MCF 10A (cell line): ENCODE measurements at places on chromosomes 3 and 15.

DNA sequence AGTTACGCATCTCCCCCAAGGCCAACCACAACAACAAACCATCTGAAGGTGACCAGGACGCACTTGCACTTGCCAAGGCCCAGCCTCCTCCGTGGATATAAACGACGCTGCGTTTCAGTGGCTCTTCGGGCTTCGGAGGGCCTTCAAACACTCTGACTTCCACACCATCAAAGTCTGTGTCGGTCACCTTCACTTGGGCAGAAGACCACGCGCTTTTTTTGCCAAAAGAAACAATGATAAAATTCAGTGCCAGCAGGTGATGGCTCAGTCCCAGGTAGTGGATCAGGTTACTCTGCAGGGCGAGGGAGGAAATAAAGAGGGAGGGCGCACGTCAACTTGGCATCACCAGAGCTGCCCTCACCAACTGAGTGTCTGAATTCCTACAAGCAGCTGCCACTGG, 63.0 kb downstream of the NCEH1 start:
- peak; percentile 84 for DNase-seq

DNA sequence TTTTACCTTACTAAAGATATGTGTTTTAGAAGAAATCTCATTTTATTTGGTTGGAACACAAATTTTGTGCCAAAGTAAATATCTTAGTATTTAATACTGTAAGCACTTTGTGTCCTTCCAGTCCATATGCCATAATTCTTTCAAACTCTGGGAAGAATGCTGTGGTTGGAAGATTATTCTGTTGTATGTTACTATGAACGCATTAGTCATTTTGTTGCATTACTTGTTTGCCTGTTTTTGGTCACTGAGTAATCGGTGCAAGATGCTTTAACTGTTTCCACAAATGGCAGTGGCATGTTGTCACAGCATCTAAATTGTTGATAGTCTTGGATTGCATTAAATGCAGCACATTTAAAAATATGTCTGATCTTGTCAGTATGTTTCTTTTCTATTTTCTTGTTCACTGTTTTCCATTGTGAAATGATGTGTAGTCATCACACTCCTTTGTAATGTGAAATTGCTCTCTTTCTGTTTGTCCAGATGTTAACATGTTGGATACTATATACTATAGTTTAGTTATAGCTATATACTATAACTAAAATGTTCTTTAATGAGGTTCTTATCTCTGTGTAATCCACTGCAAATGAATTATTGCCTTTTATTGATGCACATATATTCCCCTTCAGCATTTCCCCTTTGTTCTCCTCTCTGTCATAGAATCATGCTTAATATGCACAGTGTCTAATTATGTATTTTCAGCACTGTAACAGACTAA, 89.9 kb upstream of the FLNB start:
- DNase-seq, result peak; percentile 63

- DNase-seq, result peak; percentile 62
These were observed 84.7 kb upstream of the LMCD1 start for GRCh38 chr3:8416965-8417364.

- DNase-seq, result no peak
These were observed 79.5 kb downstream of the CD200 start for GRCh38 chr3:112412494-112412893.

DNA sequence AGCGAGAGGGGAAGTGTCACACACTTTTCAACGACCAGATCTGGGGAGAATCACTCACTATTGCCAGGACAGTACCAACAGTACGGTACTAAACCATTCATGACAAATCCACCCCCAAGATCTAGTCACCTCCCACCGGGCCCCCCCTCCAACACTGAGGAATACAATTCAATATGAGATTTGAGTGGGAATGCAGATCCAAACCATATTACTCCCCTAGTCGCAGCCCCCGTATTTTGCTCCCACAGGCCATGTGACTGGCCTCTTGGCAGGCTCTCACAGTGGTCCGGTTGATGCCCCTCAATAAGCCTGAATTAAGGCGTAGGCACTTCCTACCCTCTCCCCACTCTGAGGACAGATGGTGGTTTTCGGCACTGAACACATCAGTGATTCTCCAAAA, 45.4 kb upstream of the PYDC2 start:
- no peak for DNase-seq

DNA sequence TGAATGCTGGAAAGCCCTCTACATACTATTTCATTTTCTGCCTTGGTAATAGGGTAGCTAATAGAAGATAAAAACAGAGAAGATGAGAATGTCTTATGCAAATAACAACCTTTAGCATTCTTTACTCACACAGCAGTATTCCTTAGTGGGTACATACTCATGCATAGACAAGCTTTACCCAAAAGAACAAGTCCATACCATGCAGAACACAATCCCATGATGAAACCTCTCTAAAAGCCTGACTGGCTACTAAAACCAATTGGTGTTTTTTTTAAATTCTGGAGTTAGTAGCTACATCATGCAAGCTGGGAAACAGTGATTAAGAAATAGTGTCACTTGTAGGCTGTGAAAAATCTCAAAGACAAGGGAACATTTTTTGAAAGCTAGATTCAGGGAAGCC, 104.8 kb downstream of the DHX30 start:
- no peak for DNase-seq

DNA sequence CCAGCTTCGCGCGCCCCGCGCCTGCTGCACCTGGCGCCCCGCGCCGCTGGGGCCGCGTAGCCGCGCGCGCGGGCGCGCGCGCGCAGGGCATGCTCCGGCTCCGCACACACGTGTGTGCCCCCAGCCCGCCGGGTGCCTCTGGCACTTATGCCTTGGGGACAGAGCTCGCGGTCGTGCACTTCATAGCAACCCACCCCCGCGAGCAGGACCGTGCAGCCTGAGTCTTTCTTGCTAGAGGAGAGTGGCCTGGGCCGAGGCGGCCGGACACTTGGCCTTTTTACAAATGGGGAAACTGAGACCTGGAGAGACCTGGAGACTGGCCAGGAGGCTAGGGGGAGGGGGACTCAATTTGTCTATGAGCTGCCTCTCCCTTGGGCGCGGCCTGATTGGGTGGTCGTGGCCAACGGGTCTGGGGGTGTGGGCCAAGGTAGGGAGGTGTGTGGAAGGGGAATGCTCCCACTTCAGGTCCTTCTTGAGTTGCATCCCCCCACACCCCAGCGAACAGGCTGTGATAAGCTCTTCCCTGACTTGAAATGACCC, 562 bp downstream of the NBEAL2 start:
- DNase-seq, result no peak

- no peak for DNase-seq
These were observed 5.7 kb downstream of the GPR160 start for GRCh38 chr3:170043506-170043905.

GRCh38 chr3:16548721-16549120, 35.2 kb upstream of the RFTN1 start:
- DNase-seq, result peak; percentile 70

DNA sequence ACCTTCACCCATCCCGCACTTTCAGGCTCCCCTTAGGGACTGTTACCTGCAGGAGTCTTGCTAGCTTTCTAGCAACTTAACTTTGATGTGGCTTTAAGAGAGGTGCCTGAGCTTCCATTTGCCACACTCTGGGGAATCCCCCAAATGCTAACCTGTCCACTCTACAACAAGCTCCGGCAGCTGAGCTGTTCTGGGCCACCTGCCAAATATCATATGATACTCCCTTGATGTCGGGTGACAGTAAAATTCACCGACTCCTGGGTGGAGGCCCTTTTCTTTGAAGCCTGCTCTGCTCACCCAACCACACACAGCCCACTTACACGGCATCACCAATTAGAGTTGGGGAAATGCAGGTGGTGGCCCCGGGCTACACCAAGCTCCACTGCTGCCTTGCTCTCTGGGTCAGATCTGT, 38.0 kb upstream of the XCR1 start:
- peak; percentile 73 for DNase-seq

DNA sequence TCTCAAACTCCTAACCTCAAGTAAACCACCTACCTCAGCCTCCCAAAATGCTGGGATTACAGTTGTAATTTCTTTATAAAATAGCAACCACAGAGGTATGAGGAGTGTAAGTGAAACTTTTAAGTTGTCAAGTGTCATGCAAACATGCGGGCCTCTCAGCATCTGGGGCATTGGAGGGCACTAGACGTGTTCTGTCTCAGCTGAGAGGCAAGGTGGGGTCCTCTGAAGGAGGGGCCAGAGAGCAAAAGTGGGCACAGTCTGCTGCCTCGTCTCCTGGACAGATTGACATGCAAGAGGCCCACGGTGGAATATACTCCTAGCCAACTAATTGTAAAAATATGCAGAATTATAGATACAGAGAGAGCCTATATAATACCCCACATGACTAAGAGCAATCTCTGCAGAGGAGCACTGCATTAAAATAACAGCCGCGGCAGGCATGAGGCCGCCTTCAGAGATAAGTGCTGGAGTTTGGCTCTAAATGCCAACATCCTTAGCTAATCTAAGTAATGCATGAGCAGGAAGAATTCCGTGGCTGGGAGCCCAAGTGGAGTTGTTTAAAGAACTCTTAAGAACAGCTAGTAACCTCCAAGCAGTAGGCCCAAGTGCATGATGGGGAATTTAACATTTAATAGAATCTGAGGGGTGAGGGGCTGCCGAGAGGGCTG, 87.8 kb upstream of the RNU6-1 start:
- DNase-seq, result peak; percentile 16

- no peak for DNase-seq
These were observed 22.8 kb upstream of the ELP6 start for GRCh38 chr3:47536221-47536891.

GRCh38 chr3:42711491-42712343, 9.1 kb upstream of the HHATL start:
- DNase-seq, result no peak

- peak; percentile 70 for DNase-seq
These were observed 263.5 kb upstream of the CFAP20DC start for GRCh38 chr3:59313365-59313764.

- DNase-seq, result peak; percentile 71
These were observed 82.8 kb downstream of the DUT start for GRCh38 chr15:48414015-48414414.

DNA sequence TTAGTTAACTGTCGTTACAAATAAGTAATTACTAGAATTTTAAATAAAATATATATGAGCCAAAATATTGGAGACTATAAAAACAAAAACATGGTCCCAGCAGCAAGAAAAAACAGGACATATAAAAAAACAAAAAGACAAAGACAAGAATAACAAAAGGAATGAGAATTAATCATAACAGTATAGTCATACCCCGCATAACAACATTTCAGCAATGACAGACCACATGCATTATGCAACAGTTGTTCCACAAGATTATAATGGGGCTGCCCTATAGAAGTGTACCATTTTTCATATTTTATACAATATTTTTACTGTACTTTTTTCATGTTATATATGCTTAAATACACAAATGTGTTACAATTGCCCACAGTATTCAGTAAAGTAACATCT, 5.6 kb downstream of the HLTF start:
- DNase-seq, result peak; percentile 70

GRCh38 chr15:26134152-26134551, 271.0 kb upstream of the ATP10A start:
- DNase-seq, result no peak

- DNase-seq, result no peak
These were observed 841.3 kb downstream of the ROBO1 start for GRCh38 chr3:78926523-78926922.

DNA sequence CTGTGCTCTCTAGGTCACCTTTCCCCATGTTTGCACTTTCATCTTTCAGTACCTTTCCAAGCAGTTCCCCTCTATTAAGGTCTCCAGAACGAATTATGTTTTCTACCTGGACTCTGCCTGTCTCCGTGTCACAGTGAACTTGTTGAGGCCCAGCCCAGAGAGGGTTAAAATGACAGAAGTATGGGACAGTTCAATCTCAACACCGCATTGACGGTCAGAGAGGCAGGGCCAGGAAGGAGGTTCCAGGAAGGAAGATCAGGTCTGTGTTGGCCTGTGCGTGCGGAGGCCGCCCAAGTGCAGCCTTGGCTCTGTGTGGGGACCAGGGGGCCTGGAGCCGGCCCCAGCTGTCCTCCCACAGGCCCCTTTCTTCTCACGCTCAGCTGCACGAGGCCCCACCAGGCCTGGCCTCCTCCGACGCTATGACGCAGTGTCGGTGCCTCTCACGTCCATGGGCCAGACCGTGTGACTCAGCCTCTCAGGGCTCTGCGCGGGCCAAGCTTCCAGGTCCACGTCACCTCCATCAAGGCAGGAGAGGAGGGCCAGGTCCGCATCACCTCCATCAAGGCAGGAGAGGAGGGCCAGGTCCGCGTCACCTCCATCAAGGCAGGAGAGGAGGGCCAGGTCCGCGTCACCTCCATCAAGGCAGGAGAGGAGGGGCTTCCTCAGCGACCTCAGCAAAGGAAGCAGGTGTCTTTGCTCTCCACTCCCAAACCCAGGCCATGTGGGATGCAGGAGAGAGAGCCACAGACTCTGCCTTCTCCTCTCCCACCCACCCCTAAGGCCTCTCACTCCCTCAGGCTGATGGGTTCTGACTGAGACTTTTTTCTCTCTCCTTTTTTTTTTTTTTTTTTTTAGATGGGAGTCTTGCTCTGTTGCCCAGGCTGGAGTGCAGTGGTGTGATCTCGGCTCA, 83.1 kb downstream of the CPN2 start:
- no peak for DNase-seq

DNA sequence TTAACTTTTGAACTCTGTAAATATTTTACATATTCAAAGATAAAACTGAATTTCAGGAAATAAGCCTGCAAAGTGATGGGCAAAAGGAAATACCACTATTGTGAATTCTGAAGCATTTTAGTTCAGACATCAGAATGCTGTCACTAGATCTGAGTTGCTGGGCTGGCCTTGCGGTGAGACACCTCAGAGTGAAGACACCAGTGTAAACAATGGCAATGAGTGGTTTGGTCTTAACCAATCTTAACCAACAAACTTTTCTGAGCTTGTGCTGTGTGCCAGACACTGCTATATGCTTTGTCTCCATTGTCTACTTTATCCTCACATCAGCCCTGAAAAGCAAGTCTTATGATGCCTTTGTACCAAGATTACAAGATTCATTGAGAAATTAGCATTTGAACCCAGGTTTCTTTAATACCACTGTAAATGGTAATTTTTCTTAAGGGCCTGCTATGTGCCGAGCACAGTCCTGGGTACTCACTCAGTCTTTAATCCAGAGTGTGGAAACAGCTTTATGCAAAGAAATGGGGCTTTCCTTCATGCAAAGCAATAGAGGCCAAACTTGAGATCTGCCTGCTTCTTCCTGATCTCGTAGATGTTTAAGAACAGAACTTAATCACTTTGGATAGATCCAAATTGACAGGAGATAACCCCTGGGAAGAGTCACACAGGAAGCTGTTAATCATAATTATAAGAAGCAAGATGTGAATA, 55.0 kb downstream of the TMEM39A start:
- DNase-seq, result no peak

- no peak for DNase-seq
These were observed 22.6 kb upstream of the RASGRP1 start for GRCh38 chr15:38587214-38587613.

DNA sequence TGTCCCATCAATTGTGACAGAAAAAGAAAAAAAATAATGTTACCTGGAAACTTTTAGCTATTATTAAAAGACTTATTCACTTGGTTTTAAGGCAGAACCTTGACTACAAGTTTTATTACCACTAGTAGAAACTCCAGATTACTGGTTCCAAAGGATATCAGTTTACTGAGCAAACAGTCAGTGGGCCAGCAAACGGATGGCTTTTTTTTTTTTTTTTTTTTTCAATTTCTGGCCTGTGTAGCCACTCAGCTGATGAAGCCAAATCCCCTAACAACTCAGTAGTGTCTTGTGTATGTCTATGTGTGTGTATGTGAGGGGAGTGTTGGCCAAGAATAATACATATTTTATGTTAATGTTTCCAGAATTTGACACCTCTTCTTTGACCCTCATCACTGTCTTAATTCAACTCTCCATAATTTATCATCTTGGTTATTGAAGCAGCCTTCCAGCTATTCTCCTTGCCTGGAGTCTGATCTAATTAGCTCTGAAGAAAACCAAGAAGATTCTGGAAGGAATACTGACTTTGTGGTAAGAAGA, 724.9 kb downstream of the NSUN3 start:
- DNase-seq, result no peak
